ENCODE measurements at places on chromosomes 3 and 15.
A peak's percentile ranks its signal among the peaks of the same experiment; 100 is the strongest.

- H3K27me3 ChIP-seq, result no peaks in the 10 kb centered on the region
- no peak for DNase-seq
- no peak overlapping the region for H3K27ac ChIP-seq
- no peak overlapping the region for H3K4me3 ChIP-seq
- peaks cover 6% of the 10 kb centered on the region for H3K36me3 ChIP-seq
- no peaks in the 10 kb centered on the region for H3K4me1 ChIP-seq
Measured at GRCh38 chr15:74032046-74032445, 37.5 kb downstream of the PML start.

DNA sequence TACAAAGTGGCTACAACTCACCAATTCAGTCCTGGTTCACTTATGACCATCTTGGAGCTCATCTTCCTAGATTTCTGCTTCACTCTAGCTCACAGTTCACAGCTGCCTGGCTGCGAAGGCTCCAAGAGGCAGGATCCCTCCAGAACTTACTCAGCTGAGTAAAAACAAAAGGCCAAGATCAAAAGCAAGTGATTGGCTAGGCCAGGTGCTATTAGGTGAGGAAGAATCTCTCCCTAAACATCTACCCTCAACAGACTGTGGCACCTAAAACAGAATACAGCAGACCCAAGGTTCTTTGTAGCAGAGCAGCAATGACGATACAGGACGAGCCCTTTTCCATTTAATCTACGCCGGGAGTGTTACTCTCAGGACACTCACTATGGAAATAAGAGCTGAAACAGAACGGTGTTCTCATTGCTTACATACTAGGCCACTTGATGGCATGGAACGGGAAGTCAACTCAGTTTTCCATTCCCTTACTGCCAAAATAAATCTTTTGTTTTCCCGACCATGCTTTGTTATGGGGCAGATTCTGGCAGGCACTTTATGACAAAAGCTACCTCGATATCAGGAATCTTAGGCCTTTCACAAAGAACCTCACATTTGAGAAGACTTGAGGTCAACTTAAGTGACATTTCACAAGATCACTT lies 901 bp downstream of the ICE2 start:
- no peak for DNase-seq
- H3K4me3 ChIP-seq, result peak overlapping the region; percentile 90
- H3K36me3 ChIP-seq, result no peaks in the 10 kb centered on the region
- no peaks in the 10 kb centered on the region for H3K27me3 ChIP-seq

- no peak for DNase-seq
- no peak overlapping the region for H3K4me3 ChIP-seq
- H3K36me3 ChIP-seq, result no peaks in the 10 kb centered on the region
- peak overlapping the region; percentile 12 for H3K27ac ChIP-seq
- H3K4me1 ChIP-seq, result no peaks in the 10 kb centered on the region
Measured at GRCh38 chr15:87945246-87945645, 311.3 kb downstream of the NTRK3 start.

- no peak overlapping the region for H3K4me3 ChIP-seq
- H3K36me3 ChIP-seq, result no peaks in the 10 kb centered on the region
- no peak overlapping the region for H3K27ac ChIP-seq
- no peaks in the 10 kb centered on the region for H3K4me1 ChIP-seq
Measured at GRCh38 chr15:58369261-58369701, 62.5 kb upstream of the LIPC start.

DNA sequence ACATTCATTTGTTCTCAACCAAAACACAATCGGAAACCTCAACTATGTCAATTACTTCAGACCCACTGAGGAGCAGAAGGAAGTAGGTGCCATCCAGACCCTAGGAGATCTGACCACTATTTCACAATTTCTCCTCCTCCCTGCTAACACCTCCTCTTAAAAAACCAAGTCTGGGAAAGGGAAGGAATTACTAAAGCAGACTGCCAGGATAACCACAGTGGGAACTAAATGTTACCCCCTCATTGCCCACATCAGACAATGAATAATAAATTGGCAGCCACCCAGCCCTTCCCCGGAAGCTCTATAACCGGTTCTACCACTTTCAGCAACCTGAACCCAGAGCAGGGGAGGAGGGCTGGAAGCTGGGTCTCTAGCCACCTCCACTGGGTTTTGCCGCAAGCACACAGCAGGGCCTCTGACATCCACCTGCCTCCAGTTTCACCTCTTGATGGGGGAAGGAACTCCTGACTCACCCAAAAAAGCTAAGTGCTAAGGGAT lies 17.6 kb downstream of the C15orf62 start:
- peak overlapping the region; percentile 89 for H3K27ac ChIP-seq
- no peaks in the 10 kb centered on the region for H3K36me3 ChIP-seq
- H3K4me3 ChIP-seq, result no peak overlapping the region

DNA sequence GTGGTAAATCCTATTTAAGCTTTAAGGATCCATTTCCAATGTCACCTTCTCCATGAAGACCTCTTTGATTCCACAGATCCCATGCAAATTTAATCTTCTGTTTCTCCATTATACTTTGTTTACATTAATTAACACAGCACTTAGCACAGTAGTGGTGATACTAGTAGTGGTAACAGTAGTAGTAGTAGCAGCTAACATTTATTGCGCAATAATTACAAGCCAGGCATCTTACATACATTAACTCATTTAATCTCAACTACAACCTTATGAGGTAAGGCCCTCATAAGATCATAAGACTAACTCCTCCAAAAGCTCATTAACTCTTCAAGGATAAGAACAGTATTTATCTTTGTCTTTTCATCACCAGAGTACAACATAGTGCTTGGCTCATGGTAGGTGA lies 54.8 kb upstream of the FSIP1 start:
- H3K27me3 ChIP-seq, result no peaks in the 10 kb centered on the region
- H3K4me1 ChIP-seq, result no peaks in the 10 kb centered on the region
- H3K36me3 ChIP-seq, result no peaks in the 10 kb centered on the region
- H3K27ac ChIP-seq, result no peak overlapping the region
- no peak for DNase-seq

DNA sequence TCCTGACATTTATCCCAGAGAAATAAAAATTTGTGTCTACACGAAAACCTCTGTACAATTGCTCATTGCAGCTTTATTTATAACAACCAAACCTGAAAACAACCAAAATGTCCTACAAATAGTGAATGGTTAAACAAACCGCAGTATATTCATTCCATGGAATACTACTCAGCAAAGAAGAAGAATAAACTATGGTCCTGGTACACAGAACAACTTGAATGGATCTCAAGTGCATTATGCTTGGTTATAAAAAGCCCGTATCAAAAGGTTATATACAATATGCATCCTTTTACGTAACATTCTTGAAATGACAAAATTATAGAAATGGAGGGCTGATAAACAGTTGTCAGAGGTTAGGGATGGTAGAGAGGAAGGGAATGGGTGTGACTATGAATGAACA lies 3.7 kb downstream of the SEC22C start:
- no peaks in the 10 kb centered on the region for H3K4me1 ChIP-seq
- no peak for DNase-seq
- H3K27me3 ChIP-seq, result no peaks in the 10 kb centered on the region
- no peak overlapping the region for H3K4me3 ChIP-seq

- H3K36me3 ChIP-seq, result no peaks in the 10 kb centered on the region
- no peaks in the 10 kb centered on the region for H3K4me1 ChIP-seq
- no peak overlapping the region for H3K27ac ChIP-seq
- no peaks in the 10 kb centered on the region for H3K27me3 ChIP-seq
Measured at GRCh38 chr15:66132251-66132816, 121.2 kb downstream of the MEGF11 start.

DNA sequence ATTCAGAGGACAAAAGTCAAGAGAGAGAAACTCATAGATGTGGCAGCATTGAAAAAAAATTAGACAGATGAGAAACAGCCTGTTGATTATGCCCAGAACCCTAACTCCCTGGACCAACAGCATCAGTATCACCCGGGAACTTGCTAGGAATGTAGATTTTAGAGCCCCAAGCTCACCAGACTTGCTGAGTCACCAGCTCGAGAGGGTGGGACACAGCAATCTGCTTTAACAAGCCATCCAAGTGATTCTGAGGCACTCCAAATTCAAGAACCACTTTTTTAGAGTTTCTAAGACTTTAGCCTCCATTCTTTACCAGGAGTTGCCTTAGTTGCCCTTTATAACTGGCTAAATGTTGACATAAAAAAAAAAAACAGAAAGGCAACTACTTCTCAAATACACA lies 70.9 kb downstream of the CGGBP1 start:
- H3K27ac ChIP-seq, result no peak overlapping the region
- DNase-seq, result no peak
- no peaks in the 10 kb centered on the region for H3K36me3 ChIP-seq
- no peak overlapping the region for H3K4me3 ChIP-seq
- H3K27me3 ChIP-seq, result no peaks in the 10 kb centered on the region

DNA sequence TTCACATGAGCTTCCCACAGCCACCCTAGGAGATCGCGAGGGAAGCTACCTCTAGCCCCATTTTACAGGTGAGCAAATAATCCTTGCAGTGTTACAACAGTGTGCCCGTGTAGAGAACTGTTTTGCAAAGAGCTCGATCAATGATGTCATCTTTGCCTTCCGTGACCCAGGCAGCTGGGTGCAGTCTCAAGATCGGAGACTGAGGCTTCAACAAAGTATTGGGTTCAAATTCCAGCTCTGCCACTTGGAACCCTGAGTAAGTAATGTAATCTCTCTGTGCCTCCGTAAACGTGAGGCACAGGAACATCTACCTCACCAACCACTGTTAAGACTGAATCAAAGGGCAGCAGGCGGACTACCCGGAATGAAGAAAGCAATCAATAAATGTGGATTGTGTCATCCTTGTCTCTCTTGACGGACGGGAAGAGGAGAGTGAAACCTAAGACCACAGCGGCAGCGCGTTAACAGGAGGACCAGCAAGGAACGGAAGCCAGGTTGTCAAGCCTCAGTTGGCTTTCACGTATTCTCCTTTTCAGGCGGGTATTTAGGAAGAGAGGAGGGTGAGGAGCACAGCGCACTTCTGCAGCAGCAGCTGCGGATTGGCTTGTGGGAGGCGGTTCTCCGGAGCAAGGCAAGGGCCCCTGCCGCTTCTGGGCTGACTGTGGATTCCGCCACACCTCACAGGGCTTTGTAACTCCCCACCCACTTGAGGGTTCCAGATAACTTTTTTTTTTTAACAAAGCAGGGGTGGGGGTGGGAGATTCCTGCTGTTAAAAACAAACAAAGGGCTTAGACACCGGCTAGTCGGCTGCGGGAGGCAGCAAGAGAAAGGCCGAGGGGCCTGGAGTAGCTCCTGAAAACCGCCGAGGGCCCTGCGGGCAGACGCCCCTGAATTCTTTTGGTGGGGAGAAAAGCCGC lies 1.5 kb upstream of the SMAD3 start:
- no peak for DNase-seq
- H3K27ac ChIP-seq, result peak overlapping the region; percentile 86
- H3K36me3 ChIP-seq, result no peaks in the 10 kb centered on the region
- no peaks in the 10 kb centered on the region for H3K4me1 ChIP-seq
- H3K4me3 ChIP-seq, result no peak overlapping the region

DNA sequence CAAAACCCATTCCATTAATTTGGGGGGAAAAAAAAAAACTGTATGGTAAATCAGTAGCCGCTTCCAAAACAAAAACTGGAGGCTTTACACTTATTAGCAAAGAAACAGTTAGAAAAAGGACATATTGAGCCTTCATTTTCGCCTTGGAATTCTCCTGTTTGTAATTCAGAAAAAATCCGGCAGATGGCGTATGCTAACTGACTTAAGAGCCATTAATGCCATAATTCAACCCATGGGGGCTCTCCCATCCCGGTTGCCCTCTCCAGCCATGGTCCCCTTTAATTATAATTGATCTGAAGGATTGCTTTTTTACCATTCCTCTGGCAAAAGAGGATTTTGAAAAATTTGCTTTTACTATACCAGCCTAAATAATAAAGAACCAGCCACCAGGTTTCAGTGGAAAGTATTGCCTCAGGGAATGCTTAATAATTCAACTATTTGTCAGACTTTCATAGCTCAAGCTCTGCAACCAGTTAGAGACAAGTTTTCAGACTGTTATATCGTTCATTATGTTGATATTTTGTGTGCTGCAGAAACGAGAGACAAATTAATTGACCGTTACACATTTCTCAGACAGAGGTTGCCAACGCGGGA lies 9.4 kb upstream of the RPL24 start:
- DNase-seq, result no peak
- H3K4me1 ChIP-seq, result no peaks in the 10 kb centered on the region
- no peaks in the 10 kb centered on the region for H3K27me3 ChIP-seq
- H3K36me3 ChIP-seq, result no peaks in the 10 kb centered on the region
- H3K27ac ChIP-seq, result no peak overlapping the region

- H3K36me3 ChIP-seq, result no peaks in the 10 kb centered on the region
- DNase-seq, result no peak
- no peak overlapping the region for H3K4me3 ChIP-seq
- no peaks in the 10 kb centered on the region for H3K4me1 ChIP-seq
- no peak overlapping the region for H3K27ac ChIP-seq
Measured at GRCh38 chr3:137259701-137260100, 301.9 kb downstream of the IL20RB start.

DNA sequence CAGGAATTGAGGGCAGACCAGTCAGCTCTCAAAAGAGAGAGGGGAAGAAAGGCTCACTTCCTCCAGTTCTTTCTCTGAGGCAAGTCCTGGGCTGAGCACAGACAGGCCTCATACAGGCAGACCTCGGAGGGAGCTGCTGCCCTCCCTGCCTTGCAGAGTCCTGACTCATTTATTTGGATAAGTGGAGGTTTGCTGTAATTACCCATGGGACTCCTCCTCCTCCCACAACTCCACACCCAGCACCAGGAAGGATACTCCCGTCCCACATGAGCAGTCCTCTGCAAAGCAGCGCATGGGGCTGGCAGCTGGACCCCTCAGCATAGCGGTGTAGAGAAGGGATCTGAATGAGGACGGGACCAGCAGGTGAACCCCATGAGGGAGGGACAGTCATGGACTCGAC lies 13.4 kb upstream of the SCN10A start:
- H3K4me3 ChIP-seq, result no peak overlapping the region
- no peaks in the 10 kb centered on the region for H3K27me3 ChIP-seq
- H3K36me3 ChIP-seq, result no peaks in the 10 kb centered on the region

GRCh38 chr15:66220601-66221000 lies 32.9 kb downstream of the MEGF11 start:
- no peak for DNase-seq
- H3K4me3 ChIP-seq, result no peak overlapping the region
- H3K27ac ChIP-seq, result no peak overlapping the region
- no peaks in the 10 kb centered on the region for H3K36me3 ChIP-seq
- no peaks in the 10 kb centered on the region for H3K27me3 ChIP-seq

- H3K36me3 ChIP-seq, result no peaks in the 10 kb centered on the region
- no peak overlapping the region for H3K27ac ChIP-seq
- H3K27me3 ChIP-seq, result no peaks in the 10 kb centered on the region
Measured at GRCh38 chr3:37969596-37970100, 20.9 kb upstream of the VILL start.

- H3K4me1 ChIP-seq, result no peaks in the 10 kb centered on the region
- no peaks in the 10 kb centered on the region for H3K27me3 ChIP-seq
- H3K4me3 ChIP-seq, result no peak overlapping the region
Measured at GRCh38 chr3:22117751-22118346, 366.8 kb upstream of the ZNF385D start.

GRCh38 chr3:49257187-49257586 lies 19.8 kb downstream of the C3orf62 start:
- no peak overlapping the region for H3K27ac ChIP-seq
- no peaks in the 10 kb centered on the region for H3K27me3 ChIP-seq
- H3K4me1 ChIP-seq, result no peaks in the 10 kb centered on the region
- no peak overlapping the region for H3K4me3 ChIP-seq

- H3K27ac ChIP-seq, result no peak overlapping the region
- no peaks in the 10 kb centered on the region for H3K36me3 ChIP-seq
- no peak overlapping the region for H3K4me3 ChIP-seq
- no peaks in the 10 kb centered on the region for H3K27me3 ChIP-seq
Measured at GRCh38 chr3:194475978-194476377, 10.8 kb downstream of the ATP13A3 start.
